NCI-H2029 (cell line): ENCODE measurements at places on chromosomes 6 and 20.

GRCh38 chr20:10509376-10509775 lies 74.3 kb downstream of the SLX4IP start:
- no peak for DNase-seq

DNA sequence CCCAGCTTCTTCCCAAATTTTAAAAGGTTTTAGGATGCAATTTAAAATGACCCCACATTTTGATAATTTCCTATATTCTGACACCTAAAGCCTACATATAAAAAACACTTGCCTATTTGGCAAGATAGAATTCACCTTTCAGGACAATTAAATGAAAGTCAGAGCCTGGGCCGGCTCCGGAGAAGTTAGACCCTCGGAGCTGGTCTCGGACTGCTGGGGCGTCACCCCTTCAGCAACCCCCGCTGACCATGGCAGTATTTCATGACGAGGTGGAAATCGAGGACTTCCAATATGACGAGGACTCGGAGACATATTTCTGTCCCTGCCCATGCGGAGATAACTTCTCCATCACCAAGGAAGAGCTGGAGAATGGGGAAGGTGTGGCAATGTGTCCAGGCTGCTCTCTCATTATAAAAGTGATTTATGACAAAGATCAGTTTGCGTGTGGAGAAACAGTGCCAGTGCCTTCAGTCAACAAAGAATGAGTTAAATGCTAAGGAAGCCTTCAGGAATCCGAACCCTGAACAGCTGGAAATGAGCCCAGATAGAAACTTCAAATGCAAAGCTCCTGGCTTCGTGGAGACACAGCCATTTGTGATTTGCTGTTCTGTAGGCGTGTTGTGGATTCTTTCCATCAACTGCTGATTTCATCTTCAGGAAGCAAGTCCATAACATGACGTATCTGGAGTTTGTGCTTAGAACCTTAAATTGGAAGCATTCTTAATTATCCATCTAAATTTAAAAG lies 16.0 kb downstream of the TCFL5 start:
- no peak for DNase-seq

DNA sequence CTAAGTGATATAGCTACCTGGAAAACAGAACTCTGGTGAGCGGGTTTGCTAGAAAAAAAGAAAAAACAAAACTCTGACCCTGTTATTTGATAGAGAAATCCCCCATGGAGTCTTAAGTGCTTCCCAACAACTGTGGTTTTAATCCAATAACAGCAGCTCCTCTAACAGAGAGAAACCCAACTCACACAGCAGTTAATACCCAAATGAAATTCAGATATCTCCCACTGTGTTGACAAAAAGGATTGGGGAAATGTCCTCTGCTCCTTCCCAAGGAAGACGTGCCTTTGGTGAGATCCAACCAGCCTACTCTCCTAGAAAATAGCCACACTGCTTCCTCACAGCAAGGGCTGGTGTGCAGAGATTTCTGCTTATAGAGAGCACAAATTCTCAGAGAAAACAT lies 200.4 kb upstream of the FBXL4 start:
- DNase-seq = no peak

DNA sequence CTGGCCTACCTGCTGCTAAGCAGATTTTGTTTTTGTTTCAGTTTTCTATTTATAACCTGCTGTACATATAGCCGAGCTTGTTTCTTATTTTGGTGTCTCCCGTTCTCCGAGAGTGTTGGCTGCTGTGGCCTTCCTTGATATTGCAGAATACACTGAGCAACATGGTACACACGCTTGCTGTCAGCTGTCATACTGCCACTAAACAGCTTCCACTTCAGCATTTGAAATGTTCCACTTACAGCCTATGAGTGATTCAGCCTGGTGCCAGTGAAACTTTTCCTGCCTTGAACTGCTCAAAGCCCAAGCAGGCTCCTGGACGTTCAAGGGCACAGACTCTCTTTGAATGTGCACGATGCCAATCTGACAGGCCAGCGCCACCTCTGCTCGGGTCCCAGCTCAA lies 87.1 kb downstream of the PSMG4 start:
- no peak for DNase-seq

- no peak for DNase-seq
Measured at GRCh38 chr6:149965194-149966020, 1.7 kb downstream of the ULBP1 start.

DNA sequence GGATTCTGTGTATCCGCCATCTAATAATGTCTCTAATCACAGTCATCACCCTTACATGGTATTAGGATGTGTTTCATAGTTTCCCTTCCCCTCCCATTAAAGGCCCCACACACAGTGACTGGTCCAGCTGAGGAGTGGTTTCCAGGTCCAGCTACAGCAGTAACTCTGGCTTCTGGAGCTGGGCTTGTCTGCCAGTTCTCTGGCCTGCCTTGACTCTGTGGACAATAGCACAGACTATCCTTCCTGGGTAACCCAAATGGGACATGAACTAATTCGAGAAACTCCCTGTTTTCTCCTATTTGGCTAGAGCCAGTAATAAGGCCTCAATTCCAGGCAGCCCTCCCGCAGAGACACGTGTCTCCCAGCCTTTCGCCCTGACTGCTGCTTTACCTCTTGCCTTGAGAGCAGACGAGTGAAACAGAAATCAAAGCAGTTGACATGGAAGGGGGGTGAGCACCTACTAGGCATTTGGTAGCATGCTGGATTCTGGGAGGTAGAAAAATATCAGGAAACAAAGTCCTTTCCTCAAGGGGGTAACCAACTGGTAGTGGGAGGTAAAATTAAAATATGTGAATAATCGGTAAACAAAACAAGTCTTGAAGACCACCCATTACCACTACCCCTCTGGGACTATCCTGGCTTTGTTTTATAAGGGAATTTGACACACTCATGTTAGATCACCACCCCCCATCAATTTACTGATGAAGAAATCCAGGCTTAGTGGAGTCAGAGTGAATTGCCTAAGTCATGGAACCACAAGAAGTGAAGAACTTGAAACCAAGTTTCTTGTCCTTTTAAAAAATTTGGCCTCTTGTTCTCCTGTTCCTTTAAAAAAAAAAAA lies 1.2 kb downstream of the TRAF3IP2 start:
- DNase-seq = no peak

DNA sequence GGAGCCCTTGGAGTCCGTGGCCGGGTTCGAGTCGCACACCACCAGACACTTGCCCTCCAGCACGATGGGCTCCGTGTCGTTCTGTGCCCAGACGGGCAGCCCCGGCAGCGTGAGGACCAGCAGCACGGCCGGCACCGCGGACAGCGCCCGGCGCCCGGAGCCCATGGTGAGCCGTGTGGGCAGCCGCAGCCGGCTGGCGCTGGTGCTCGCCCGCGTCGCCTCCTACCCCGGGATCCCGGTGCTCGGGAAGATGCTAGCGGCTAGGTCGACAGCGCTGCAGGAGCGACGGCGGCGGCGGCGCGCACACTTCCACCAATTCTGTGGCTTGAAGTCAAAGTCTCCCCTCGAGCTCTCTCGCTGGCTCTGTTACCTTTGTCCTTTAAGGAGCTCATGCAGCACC lies 1.3 kb downstream of the CBLN4 start:
- no peak for DNase-seq

GRCh38 chr20:57322476-57322875 lies 7.1 kb upstream of the SPO11 start:
- no peak for DNase-seq

- no peak for DNase-seq
Measured at GRCh38 chr6:25297823-25298522, 18.8 kb downstream of the CARMIL1 start.

DNA sequence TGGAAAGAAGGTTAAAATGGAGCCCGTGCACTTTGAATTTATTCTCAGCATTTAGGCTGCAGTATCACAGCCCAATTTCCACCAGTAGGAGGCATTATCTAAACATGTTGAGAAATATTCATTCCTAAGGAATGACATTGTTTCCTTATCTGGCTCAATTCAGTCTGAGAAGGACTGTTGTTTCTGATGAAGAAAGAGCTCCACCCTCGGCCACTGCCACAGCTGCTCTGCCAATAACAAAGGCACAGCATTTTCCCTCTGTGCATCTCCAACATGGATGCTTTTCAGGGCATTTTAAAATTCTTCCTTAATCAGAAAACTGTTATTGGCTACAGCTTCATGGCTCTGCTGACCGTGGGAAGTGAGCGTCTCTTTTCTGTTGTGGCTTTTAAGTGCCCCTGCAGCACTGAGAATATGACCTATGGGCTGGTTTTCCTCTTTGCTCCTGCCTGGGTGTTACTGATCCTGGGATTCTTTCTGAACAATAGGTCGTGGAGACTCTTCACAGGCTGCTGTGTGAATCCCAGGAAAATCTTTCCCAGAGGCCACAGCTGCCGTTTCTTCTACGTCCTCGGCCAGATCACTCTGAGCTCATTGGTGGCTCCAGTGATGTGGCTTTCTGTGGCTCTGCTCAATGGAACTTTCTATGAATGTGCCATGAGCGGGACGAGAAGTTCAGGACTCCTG lies at the start of gene CALHM5:
Gene CALHM5, plus strand, starts transcription at position 216 of the 687 bp plus-strand sequence. Its CDS starts 58 bp downstream, at position 274.
- DNase-seq = no peak

- DNase-seq = no peak
Measured at GRCh38 chr20:63346131-63347080, 14.7 kb downstream of the CHRNA4 start.

- DNase-seq = no peak
Measured at GRCh38 chr6:34237316-34237721, 646 bp downstream of the HMGA1 start.

DNA sequence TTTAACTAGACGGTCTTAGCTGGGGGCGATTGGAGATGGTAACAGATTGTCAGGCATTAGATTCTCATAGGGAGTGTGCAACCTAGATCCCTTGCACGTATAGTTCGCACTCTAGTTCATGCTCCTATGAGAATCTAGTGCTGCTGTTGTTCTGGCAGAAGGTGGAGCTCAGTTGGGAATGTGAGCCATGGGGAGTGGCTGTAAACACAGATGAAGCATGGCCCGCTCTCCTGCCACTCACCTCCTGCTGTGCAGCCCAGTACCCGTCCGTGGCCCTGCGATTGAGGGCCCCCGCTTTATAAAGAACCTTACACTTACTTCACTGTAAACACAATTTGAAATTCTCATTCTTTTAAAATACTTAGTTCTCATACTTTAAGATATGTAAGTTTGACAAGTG lies 339.4 kb downstream of the CDH26 start:
- DNase-seq = no peak

GRCh38 chr6:14383393-14384174 lies 266.0 kb downstream of the CD83 start:
- no peak for DNase-seq

DNA sequence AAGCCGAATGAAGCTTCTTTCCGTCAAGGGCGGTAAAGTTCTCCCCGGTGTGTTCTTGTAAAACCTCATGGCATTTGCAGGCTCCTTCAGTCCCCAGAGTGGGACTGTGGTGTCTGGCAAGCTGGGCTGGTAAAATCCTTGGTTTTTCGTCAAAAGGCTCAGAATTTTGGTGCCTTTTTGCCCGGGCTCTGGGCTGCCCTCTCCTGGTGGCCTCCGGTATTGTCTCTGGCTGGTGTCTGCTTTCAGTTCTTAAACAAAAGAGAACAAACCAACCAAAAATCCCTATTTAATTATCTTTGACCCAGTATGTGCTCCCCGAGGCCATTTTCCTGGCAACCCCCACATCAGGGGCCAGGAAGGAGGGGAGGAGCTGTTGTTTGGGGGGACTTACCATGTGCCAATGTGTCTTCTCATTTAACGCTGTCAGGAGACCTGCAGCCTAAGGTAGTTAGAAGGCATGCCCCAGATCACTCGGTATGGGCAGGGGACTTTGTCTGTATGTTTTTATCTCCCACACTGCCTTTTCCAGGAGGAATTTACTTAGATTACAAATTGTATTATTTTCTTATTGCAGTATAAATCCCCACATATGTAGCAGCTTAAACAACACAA lies 11.1 kb downstream of the CDH4 start:
- DNase-seq = no peak

DNA sequence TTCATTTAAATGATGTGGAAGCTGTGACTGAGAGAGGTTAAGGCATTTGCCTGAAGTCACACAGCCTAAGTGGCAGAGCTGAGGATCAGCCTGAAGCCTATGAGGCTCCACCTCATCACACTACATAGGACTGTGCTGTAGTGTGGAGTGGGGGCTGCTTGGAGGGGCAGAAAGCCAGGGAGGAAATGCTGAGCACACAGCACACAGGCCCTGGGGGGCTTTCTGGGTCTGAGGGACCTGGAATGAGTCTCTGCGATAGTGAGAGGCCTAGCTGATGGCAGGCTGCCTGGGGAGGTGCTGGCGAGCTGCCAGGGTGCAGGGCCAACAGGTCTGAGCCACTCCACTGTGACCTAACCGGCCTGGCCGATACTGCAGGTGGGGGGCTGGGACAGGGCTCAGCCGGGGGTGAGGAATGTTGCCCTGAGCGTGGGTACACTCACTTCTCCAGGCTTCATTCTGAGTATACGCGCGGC lies 2.2 kb upstream of the ARHGAP40 start:
- no peak for DNase-seq

- no peak for DNase-seq
Measured at GRCh38 chr6:66664112-66664511, 957.1 kb upstream of the EYS start.

DNA sequence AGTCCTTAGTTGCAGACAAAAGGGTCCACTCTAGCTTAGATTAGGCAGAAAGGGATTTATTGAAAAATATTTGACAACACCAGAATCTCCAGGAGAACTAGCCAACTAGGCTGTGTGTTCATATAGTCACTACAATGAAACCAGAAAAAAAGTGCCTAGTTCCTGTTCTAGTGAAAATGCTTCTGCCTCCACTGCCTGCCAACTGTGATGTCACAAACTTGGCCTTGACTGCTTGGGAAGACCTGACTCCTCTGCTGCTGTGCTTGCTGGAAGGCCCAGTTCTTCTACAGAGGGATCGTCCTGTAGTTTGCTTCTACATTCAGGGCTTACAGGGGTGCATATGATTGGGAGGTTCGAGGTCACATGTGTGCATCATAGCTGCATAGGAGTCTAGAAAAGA lies 40.3 kb upstream of the XRN2 start:
- no peak for DNase-seq
